Stimulated activated naive CD4-positive, alpha-beta T cell treated with Interleukin-2 at 50 U/mL for 16 hours (primary cell): ENCODE measurements at places on chromosomes 6 and 20.
A peak's percentile ranks its signal among the peaks of the same experiment; 100 is the strongest.

- no peak for DNase-seq
These were observed 201.8 kb downstream of the ARID1B start for GRCh38 chr6:156978948-156979347.

DNA sequence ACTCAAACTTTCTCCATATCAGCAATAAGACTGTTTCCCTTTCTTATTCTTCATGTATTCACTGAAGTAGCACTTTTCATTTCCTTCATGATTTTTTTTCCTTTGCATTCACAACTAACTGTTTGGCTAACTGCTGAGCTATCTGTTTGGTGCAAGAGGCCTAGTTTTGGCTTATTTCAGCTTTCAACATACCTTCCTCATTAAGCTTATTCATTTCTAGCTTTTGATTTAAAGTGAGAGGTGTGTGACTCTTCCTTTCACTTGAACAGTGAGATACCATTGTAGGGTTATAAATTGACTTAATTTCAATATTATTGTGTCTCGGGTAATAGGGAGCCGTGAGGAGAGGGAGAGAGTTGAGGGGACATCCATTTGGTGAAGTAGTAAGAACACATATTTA lies 262.0 kb upstream of the PREP start:
- DNase-seq: no peak

DNA sequence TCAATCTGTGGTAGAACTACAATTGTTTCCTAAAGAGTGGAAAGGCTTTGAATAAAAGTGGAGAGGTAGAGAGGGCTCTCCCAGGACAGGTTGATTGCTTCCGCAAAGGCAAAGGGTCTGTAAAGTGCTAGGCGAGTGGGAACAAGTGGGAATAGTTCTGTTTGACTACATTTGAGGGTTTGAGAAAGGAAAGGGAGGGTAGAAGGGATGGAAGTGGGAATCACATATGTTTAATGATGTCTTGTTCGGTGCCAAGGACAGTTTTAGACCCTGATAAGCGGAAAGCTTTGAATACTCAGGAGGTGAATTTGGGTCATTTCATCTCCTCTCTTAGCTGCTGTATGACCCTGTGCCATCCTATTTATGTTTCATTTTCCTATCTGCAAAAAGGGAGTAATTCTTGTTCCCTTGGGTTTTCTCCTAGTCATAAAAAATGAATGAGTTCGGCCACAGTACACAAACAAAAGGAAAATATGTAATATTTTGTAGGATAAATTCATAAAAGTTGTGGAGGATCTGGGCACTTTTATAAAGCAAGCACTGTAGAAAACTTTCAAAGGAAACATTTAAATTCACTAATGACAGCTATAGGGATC lies 1.7 kb upstream of the PIM1 start:
- DNase-seq: no peak

GRCh38 chr6:15673666-15674065 lies 10.8 kb upstream of the DTNBP1 start:
- no peak for DNase-seq

GRCh38 chr6:36133912-36134311 lies 3.6 kb downstream of the MAPK13 start:
- DNase-seq: no peak

DNA sequence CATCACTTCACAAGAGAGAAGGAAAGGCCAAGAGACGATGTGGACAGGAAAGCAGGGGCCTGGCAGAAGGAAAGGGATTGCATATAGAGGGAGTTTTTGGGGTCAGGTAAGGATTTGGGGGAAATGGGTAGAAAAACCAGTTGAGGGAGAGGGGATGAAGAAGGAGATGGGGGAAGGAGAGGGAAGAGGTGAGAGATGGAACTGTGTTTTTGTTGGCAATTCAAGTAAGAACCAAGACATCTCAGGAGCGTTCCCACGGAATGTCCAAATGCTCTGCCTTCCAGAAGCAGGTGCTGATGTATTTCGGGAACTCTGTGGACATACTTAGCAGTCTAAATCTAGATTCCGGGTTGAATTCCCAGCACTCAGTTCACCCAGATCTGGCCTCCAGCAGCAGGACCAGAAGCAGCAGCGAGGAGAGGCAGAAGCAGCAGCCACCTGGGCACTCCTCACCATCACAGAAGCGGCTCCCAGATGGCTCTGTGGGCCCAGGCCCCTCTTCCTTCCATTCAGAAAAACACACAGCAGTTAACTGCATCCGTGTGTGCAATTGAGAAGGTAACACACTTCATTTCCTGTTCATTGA lies 88.8 kb downstream of the DZANK1 start:
- no peak for DNase-seq

- no peak for DNase-seq
These were observed 132.0 kb upstream of the RUNX2 start for GRCh38 chr6:45196121-45196520.

DNA sequence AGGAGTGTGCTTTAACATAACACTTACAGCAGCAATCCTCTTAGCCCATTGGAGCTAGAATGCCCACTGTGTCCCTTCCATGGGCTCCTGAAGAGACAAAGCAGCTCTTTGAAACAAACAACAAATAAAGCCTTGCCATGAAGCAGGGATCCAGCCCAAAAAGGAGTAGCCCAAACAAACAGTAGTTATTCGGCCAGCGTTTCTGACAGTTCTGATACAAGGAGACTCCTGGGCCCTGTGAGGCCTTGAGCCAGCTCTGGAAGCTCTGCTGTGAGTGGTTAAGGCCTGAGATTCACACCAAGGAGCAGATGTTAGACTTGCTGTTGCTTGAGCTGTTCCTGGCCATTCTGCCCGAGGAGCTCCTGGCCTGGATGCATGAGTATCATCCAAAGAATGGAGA lies 16.9 kb upstream of the ZSCAN16 start:
- DNase-seq: no peak

DNA sequence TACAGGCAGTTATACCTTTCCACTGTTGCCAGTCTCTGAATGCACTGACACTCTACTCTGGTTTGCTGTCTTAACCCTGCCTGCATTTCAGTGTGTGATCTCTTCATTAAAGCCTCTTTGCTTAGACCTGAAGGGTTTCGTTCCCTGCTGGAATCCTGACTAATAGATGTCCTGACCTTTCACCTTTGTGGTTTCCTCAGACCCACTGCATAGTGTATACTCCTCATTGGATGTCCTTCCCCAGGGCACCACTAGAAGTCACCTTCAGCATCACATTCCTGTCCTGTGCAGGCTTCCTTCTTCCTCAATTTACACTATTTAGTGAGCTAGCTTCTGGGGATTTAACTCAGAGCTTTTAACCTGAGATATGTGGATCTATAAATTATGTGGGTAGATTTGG lies 120.6 kb downstream of the RCAN2 start:
- no peak for DNase-seq

GRCh38 chr20:20092827-20093226 lies 40.5 kb downstream of the CFAP61 start:
- DNase-seq: no peak

DNA sequence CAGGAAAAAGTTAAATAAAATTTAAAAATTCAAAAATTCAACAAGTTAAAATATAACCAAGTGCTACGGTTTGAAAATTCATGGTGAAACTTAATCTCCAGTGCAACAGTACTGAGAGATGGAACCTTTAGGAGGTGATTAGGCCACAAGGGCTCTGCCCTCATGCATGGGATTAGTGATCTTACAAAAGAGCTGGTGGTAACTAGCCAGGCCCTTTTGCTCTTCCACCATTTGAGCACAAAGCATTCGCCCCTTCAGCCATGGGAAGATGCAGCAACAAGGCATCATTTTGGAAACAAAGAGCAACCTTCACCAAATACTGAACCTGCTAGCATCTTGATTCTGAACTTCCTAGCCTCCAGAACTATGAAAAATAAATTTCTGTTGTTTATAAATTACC lies 80.9 kb downstream of the RNGTT start:
- no peak for DNase-seq

- no peak for DNase-seq
These were observed 103.0 kb downstream of the OLIG3 start for GRCh38 chr6:137391061-137391814.

DNA sequence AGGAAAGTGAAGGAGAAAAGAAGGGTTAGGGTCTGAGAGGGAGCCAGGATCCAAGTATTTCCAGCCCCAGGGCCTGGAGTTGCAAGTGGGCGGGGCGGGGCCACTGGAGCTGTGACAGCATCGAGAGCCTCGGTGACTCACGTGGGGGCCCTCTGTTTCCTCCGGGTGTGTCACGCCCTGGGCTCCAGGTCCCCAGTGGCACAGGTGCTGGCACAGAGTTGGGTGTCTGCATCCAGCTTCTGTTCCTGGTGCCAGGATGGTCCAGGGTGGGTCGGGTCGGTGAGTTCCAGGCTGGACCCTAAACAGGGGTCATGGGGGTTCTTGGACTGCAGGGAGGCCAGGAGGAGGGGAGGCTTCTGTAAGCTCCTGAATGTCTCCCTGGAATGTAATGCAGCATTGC lies 16.7 kb downstream of the RAET1L start:
- DNase-seq: peak; percentile 57

- no peak for DNase-seq
These were observed 86.2 kb upstream of the NFATC2 start for GRCh38 chr20:51628533-51629398.

GRCh38 chr6:112618849-112619248 lies 271.7 kb downstream of the RFPL4B start:
- DNase-seq: no peak

GRCh38 chr20:1935696-1936366 lies 40.6 kb downstream of the SIRPA start:
- no peak for DNase-seq

- no peak for DNase-seq
These were observed 7.3 kb downstream of the VTA1 start for GRCh38 chr6:142154336-142154735.

DNA sequence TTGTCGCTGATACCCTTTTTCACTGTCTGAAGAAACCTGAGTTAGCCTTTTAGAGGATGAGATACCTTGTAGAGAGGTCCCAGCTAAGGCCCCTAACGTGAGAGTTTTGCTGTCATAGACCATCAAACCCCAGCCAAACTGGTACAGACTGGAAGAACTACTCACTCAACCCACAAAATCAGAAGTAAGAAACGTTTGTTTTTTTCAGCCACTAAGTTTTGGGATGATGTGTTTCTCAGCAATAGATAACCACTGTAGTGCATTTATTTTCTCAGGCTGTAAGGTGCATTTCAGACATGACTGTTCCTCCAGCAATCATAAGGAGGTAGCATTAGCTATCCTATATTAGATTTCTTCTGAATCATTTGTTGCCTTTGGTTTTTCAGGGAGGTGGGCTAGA lies 407.3 kb upstream of the FLRT3 start:
- no peak for DNase-seq

DNA sequence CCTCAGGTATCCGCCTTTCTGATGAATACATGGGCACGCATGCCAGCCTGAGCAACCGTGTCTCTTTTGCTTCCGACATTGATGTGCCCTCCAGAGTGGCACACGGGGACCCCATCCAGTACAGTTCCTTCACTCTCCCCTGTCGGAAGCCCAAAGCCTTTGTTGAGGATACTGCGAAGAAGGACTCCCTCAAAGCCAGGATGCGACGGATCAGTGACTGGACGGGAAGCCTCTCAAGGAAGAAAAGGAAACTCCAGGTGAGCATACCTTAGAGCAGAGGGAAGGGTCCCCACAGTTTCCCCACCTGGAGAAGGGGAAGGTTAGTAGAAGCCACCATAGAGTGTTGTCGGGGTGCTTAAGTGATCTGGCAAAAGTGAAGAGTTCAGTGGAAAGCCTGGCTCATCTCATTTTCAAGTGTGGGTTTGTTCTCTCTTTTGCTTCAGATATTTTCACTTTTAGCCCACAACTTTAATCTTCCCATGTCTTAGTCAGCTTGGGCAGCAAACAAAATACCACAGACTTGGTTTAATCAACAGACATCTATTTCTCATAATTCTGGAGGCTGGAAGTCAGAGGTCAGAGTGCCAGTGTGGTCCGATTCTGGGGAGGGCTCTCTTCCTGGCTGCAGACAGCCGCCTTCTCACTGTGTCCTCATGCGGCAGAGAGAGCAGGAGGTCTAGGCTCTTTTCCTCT lies 133.5 kb upstream of the CLDN20 start:
- DNase-seq: no peak

DNA sequence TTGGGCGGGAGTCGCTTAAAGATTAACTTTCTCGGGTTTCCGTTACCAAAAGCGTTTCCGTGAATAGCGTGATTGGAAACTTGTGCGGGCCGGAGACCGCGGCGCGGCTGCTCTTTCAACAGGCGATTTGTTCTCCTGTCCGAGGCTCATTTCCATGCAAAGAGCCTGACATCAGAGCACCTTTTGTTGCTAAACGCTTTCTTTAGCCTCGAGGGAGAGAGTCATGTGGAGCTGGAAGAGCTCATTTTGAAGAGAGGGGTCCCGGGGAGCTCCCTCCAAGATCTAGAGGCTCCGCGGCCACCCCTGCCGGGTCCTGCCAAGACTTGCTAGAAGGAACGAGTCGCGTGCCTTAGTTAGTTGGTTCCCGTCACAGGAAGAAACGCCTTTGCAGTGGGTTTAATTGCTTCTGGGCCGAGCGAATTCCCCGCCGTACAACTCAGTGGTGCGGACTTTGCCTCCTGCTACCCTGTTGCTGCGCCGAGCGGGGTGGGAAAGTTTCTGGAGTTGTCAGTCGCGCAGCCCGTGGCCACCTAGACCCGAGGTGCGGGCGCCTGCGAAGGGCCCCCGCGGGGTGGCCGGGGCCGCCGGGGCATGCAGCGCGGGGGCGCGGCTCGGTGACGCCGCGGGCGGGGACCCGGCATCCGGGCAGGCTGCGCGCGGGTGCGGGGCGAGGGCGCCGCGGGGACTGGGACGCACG lies at the start of gene SASH1:
Gene SASH1, plus strand, starts transcription at position 489 of the 697 bp plus-strand sequence. CDS start 230 bp downstream, outside the sequence.
- DNase-seq: no peak

GRCh38 chr6:154543628-154544027 lies 33.1 kb upstream of the CNKSR3 start:
- DNase-seq: no peak

- no peak for DNase-seq
These were observed 116.6 kb downstream of the SLC22A3 start for GRCh38 chr6:160464744-160465143.

- DNase-seq: no peak
These were observed 36.2 kb downstream of the ARHGAP18 start for GRCh38 chr6:129673748-129674147.

DNA sequence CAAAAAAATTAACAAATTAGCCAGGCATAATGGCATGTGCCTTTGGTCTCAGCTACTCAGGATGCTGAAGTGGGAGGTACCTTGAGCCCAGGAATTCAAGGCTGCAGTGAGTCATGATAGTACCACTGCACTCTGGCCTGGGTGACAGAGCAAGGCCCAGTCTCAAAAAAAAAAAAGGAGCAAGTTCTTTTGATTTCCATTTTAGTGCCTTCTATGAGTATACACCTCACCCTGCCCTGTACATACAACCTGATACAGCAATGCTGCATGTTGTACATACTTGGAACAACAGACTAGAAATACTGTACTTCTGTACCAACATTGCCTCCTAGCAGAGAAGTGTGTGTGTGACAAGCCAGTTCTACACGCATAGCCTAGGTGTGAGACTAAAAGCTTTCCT lies 97.3 kb upstream of the CARMIL1 start:
- DNase-seq: no peak
